ENCODE measurements at places on chromosomes 13 and 19.

- DNase-seq, result no peak
Measured at GRCh38 chr13:29849071-29849631, 1.3 kb downstream of the UBL3 start.

- DNase-seq, result no peak
Measured at GRCh38 chr19:52658595-52658994, 20.4 kb upstream of the ZNF83 start.

DNA sequence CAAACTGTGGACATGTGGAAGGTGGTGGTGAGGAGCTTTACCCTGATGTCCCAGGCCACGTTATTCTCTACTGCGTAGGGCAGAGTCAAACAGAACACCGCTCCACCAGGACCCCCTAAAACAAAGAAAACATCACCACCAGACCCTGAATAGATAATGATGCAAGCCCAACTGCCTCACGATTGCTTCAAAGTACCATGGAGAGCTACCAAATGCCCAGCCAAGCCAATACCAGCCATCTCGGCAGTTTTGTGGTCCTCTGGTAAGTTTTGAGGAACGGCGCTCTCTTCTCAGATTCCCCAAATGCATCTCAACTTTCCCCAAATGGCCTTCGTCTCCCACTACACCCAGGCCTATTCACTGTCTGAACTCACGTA lies 5.6 kb downstream of the RANBP3 start:
- DNase-seq, result no peak

GRCh38 chr13:64078025-64078424 lies 2662.4 kb upstream of the PCDH20 start:
- DNase-seq, result no peak

Data from RWPE2 (cell line).